NCI-H510A (cell line): ENCODE measurements at places on chromosomes 5 and 9.

- DNase-seq: no peak
Observed at GRCh38 chr9:21744320-21744719, 58.1 kb upstream of the MTAP start.

GRCh38 chr9:118618084-118618483 is 751.2 kb downstream of the BRINP1 start:
- DNase-seq: no peak

DNA sequence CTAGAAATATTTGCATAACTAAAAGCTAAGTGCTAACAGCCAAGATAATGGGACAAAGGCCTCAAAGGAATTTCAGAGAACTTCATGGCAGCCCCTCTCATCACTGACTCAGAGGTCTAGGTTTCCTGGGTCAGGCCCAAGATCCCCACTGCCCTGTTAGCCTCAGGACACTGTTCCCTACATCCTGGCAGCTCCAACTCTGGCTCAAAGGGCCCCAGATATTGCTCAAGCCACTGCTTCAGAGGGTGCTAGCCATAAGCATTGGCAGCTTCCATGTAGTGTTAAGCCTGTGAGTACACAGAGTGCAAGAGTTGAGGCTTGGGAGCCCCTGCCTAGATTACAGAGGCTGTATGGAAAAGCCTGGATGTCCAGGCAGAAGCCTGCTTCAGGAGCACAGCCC is 998.1 kb downstream of the TLE1 start:
- no peak for DNase-seq

DNA sequence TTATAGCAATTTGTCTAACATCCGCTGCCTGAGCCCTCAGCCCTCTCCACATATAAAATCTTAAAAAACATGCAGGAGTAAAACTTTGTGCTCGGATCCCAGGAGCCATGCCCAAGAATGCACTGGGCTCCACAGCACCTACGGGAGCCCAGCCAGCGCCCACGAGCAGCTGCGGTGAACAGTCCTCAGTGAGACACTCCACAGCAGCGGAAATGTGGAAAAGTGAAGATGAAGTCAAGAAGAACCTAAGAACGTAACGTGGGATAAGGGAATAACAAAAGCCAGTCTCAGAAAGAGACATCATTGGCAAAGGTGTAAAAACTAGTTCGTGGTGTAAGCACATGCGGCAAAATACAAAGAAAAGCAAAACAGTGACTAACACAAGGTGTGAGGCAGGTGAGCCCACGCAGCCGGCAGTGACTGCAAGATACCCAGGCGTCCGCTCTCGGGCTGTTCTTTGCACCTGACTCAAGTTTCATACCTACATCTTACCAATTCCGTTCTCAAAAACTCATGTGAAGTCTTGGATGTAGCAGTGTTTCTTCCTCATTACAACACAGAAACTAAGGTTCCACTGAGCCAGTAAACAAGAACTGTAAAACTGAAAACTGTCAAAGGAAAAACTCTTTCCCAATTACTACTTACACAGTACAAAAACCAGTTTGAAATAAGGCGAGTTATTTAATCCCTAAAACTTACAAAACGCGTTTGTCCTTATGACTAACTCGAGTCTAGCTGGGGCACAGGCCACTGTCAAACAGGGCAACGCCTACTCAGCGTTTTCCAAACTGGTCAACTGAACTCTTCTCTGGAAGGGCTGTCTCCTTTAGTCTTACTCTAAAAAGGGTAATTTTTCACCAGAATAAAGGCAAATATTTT is 1.7 kb downstream of the CAMSAP1 start:
- no peak for DNase-seq

GRCh38 chr9:97751531-97751930 is 54.4 kb upstream of the XPA start:
- no peak for DNase-seq

GRCh38 chr5:173786286-173787187 is 101.6 kb upstream of the CPEB4 start:
- DNase-seq: no peak

GRCh38 chr9:91418215-91418610 is 5.4 kb downstream of the NFIL3 start:
- DNase-seq: no peak

GRCh38 chr9:1536522-1537170 is 478.5 kb upstream of the SMARCA2 start:
- no peak for DNase-seq

GRCh38 chr9:105413525-105413924 is 34.3 kb upstream of the FSD1L start:
- DNase-seq: no peak

- DNase-seq: no peak
Observed at GRCh38 chr9:92723801-92724323, 40.8 kb downstream of the BICD2 start.

GRCh38 chr9:6897898-6898302 is 140.1 kb downstream of the KDM4C start:
- DNase-seq: no peak

DNA sequence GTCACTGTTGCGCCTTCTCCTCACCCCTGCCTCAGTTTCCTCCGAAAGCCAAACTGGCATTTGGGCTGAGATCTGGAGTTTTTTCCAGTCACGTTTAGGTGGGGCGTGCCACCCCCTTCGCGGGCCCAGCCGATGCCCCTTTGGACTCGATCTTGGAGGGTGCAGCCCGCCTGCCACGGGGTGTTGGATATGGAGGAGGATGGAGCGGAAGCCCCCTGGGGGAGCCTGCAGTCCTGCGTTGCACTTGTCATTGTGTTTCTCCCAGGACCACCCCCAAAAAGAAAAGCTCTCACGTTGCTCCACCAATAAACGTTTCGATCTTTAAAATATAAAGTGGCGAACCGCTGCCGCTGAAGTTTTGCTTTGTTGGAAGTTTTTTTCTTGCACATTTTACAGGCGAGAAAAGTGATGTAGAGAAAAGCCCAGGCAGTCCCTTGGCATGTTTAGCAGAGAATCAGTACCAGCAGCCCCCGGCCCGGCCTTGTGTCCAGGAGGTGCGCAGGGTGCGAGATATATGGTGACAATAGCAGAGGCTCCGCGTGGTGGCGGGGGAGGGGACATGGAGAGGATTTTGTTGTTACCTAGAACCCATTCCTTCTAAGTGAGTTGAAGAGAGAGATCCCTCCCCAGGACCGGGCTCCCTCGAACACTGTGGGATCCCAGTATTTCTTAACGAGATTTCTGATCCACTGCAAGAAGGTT is 681 bp downstream of the F2R start:
- DNase-seq: peak; percentile 12

DNA sequence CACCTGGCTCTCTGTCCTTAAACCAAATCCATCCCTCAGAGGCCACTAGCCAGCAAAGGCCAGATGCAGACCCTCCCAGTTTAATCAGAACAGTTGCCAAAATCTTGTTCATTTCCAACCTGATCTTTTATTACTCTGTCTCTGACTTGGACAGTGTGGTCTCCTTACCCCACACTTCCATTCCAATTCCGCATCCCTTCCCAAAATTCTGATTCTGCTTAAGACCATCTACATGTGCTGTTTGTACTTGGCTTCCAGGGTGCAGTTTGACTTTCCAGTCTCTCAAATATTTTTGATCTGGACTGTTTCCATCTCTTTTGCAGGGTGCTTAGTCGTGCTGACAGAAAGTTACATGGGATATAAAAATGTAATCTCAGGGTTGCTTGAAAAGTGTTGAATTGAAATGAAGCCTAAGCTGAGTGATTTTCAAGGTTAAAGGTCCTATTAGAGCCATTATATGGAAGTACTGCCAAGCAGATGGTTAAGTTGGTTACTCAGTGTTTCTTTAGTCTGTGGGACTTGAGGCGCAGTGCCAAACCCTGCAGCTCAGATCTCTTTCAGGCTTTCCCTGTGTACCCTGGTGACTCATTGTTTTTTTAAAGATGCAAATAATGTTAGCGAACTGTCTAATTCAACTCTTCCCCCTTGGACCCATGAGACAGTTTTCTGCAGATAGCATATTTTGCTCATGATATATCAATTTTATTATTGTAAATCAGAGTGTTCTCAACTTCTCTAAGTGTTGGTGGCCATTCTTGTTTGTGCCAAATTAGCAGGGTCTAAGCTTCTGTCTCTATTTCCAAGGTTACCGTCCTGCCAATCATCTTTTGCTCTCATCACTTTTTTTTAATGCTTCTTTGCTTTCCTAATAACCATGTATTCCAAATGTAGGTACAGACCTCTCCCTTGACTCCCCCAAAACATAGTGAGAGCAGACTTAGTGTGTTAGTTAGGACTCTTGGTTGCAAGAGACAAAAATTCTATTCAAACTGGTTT is 18.2 kb upstream of the DCP2 start:
- DNase-seq: no peak

DNA sequence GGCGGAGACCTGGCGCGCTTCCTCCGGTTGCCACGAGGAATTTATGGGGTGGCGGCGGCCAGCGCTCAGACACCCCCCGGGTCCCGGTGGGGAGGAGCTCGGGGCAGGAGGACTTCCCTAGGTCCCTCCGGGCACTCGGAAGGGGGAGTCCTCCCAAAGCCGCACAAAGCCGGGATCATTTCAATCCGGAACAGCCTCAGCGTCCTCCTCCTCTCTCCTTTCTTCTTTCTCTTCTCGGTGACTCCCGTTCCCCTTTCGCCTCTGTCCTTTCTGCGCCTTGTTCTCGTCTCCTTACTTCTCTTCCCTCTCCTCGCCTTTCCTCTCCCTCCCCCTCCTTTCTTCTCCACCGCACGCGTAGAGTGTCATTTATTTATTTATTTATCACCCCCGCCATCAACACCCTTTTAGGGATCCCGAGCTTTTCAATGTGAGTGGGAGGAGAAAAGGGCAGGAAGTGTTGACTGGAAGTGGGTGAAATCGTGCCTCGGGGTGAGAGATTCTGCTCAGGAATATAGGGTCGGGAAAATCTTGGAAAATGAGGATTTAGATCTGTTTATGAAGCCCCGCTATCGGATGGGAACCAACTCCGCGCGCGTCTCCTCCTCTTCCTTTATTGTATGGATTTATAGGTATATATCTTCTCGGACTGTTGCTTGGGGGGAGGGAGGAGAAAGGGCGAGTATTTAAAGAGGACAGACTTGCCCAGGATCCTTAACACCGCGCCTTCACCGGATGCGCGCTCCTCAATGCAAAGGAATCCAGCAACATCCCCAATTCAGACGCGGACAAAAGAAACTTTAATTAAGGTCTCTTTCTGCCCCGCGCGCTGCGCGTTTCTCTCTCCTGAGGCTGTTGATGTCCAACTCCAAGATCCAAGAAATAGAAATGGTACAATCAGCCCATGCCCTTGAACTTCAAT is 2.0 kb upstream of the ZNF462 start:
- no peak for DNase-seq
